HCEC 1CT (cell line): ENCODE measurements at places on chromosomes 16 and 17.

- peak; percentile 87 for DNase-seq
These were observed at the start of gene ERAL1 for GRCh38 chr17:28854457-28855335. TSS of gene ERAL1 (plus strand) at chr17:28855016. CDS start at chr17:28855035, 19 bp downstream.

GRCh38 chr16:79247386-79247785 lies 353.2 kb downstream of the MAF start:
- no peak for DNase-seq

DNA sequence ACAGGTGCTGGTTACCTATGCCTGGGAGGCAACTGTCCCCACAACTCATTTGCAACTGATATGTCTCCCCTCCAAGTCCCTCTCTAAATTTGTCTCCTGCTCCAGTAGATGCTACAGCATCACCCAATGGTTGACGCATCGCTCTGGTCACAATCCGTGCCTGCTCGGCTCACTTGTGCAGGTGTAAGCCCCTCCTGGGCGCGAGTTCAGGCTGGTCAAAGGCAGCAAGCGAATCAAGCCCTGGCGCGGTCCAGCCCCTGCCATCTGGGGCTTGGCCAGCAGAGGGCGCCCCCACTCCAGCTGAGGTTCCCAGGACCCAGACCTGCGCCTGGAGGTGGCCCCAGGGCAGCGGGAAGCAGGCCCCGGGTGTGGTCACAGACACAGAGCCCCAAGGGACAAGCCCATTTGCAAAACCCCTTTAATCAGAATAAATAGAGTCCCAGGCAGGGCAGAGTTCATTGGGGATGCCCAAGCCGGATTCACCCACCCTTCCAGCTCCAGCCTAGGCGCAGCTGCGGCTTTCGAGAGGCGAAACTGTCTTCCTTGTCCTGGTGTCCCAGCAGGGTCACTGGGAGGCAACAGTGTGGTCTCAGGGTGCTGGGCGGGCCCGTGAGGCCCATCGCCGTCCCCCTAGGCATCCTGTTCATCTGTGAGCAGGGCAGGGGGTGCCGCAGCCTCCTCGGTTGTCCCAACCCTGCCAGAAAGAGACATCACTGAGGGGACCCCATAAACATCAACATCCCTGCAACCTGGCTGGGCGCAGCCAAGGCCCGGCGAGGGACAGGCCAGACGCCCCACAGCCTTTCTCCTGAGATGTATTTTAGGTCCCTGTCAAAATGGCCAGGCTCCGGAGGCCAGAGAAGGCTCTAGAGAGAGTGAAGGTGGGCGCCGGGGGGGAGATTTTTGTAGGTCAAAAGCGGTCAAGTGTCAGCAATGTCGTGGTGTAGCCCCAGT lies 15.8 kb downstream of the TMC6 start:
- peak; percentile 29 for DNase-seq

- no peak for DNase-seq
These were observed 3.8 kb upstream of the JPT2 start for GRCh38 chr16:1674306-1674705.

DNA sequence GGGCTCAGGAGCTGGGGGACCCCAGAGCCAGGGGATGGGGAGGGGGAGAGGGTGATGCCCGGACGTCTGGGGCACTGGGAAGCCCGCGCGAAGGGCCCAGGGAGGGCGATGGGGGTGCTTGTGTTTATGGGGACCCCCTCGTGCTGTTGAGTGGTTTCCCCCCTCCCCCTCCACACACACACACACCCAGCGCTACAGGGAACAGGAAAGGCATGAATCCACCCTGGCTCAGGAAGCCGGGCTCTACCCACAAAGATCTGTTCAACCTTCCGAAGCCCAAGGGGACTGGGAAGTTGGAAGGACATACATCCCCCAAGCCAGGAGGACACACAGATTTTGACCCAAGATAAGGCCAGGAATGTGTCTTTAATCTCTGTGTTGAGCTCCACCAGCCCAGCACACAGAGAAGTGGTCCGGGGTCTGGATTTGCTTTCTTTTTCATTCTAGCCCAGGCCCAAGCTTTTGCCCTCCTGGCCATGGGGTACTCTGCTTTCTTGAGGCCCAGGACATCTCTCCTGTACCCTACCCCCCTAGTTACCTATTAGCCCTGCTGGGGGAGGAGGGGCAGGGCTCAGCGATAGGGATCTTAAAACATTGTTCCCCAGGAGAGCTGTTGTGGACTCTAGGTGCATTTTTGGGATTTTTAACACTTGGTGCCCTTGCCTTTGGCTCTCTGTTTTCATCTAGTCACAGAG lies 1.2 kb downstream of the UBALD2 start:
- peak; percentile 28 for DNase-seq
